ENCODE measurements at places on chromosomes 6 and 20. TPM values are rescaled to one million over a fixed set of nuclear protein-coding genes. Genes with fewer than 3 reads are reported as not detected.

DNA sequence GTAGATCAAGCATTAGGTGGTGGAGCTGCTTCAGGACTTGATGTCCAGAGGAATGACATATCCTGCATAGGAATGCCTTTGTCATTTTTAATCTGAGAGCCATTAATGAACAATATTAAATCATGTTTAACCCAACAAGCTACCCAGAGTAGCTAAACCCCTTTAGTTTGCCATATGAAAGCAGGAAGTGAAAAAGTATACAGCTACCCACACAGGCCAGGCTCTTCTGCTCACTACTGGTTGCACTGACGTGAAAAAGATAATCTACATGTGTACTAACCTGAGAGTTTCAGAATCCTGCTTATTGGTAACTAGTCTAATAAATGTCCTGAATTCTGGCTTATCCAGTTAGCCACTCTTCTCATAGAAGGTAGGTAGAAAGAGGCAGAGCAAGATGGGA lies 19.9 kb downstream of the GLYATL3 start:
- H3K27ac ChIP-seq = no peak overlapping the region
- DNase-seq = no peak

- no peak for DNase-seq
- H3K36me3 ChIP-seq = no peaks in the 10 kb centered on the region
- no peak overlapping the region for H3K27ac ChIP-seq
- H3K4me1 ChIP-seq = no peaks in the 10 kb centered on the region
Measured at GRCh38 chr6:119957195-119957594, 607.6 kb upstream of the MAN1A1 start.

DNA sequence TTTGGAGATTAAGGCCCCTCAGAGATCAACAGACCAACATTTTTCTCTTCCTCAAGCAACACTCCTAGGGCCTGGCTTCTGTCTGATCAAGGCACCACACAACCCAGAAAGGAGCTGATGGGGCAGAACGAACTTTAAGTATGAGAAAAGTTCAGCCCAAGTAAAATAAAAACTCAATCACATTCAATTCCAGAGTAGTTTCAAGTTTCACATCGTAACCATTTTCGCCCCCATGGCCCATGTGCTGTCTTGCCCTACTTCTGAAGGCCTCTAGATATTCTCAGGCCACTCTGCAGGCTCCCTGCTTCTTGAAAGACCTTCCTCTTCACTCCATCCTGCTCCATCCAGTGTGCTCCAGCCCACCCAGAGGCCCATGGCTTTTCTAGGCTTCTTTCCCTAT lies 4.2 kb downstream of the IL17A start:
- H3K27ac ChIP-seq = no peak overlapping the region
- no peak overlapping the region for H3K4me3 ChIP-seq
- no peaks in the 10 kb centered on the region for H3K36me3 ChIP-seq
- no peak for DNase-seq
- 0 out of 2 replicates have a peak, but pooled peaks cover 6% of the 10 kb centered on the region for H3K27me3 ChIP-seq
- H3K4me1 ChIP-seq = no peaks in the 10 kb centered on the region

Gene BPIFB1
- not detected for total RNA-seq

Gene TMEM151B
- not detected for total RNA-seq

DNA sequence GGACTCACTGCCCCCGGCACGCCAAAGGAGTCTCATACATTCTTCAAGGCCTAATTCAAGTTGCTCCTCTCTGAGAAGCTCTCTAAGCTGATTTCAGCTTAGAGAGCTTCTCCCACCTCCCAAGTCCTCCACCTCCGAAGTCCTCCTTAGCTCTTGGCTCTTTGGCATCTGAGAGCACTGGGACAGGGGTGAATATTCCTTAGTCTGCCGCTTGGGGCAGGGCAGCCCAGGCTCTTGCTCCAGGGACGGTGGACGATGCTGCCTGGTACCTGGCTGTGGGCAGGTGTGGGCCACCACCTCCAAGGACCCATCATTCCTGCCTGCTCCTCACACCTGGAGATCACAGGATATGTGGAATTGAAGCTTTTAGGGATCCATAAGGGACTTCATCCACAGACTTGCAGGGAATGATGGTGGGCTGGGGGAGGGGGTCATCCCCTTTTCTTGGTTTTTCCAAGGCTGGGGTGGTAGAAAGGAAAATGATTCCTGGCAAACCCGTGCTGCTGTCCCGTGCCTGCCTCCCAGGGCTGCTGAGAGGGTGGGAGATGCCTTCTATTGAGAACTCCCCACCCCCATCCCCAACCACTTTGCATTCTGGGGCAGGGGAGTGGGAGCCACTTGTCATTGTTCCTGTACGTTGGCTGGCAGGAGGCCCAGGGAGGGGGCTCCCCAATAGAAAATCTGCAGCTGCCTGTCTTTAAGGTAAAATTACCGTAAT lies 57.4 kb downstream of the ARHGAP40 start:
- peaks cover 5% of the 10 kb centered on the region for H3K27me3 ChIP-seq
- no peak for DNase-seq
- H3K27ac ChIP-seq = no peak overlapping the region
- H3K4me3 ChIP-seq = no peak overlapping the region

DNA sequence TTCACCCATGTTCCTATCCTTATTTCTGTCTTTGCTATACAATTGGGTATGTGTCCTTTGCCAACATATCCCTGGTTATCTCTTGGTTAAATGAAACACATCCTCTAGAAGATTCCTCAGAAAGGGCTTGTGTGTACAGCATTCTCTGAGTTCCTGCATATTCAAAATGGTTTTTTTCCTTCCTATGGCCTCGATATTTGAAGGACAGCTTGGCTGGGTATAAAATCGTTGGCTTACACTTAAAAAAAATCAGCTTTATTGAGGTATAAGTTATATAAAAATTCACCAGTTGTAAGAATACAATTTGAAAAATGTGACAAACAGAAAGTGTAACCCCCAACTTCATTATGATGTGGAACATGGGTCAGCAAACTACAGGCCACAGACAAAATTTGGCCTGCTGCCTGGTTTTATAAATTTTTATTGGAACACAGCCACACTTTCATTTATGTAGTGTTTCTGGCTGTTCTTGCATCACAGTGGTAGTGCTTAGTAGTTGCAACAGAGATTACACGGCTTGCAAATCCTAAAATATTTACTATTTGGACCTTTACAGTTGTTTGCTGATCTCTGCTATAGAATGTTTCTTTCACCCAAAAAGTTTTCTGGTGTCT lies 16.7 kb downstream of the PCMT1 start:
- H3K4me3 ChIP-seq = no peak overlapping the region
- peaks cover 3% of the 10 kb centered on the region for H3K4me1 ChIP-seq
- no peaks in the 10 kb centered on the region for H3K27me3 ChIP-seq
- no peak for DNase-seq
- no peak overlapping the region for H3K27ac ChIP-seq

DNA sequence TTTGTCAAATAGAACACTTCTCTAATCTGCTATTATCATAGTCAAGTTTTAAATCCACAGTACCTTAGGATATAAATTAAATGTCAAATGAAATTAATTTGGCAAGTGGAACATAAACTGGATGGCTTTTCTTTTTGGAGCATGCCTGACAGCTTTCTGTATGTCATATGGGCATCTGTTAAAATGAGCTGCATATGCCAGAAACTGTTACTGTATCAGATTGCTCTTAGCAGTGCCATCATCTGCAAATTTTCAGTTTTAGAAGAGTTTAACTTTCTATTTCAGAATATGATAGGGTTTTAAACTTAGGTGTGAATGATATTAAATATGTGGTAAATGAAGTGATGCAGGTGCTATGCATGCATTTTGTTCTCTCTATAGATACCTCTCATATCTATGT lies 3.4 kb upstream of the EEF1E1 start:
- no peak overlapping the region for H3K4me3 ChIP-seq
- no peak overlapping the region for H3K27ac ChIP-seq
- H3K4me1 ChIP-seq = peaks cover 20% of the 10 kb centered on the region
- no peaks in the 10 kb centered on the region for H3K27me3 ChIP-seq
- DNase-seq = no peak

DNA sequence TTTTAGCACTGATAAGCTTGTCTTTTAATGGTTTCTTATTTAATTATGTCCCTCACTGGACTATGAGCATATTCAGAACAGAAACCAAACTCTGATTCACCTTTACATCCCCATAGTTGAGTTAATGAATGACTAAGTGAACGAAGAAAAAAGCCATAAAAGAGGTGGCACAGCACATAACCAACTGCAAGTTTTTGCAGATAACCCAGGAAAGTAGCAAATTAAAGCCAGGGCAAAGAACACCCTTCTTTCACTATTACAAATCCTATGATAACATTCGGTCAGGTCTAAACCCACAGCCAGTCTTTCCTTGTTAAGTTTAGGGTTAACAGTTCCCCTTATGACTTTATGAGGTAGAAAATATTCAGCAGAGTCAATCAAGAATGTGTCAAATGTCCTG lies 102.7 kb downstream of the RIN2 start:
- H3K27ac ChIP-seq = no peak overlapping the region
- no peak for DNase-seq
- H3K4me1 ChIP-seq = peaks cover 17% of the 10 kb centered on the region
- H3K27me3 ChIP-seq = no peaks in the 10 kb centered on the region
- no peak overlapping the region for H3K4me3 ChIP-seq

Gene SMPDL3A
- total RNA-seq = 2.1 TPM

Gene SLC22A7
- not detected for total RNA-seq

DNA sequence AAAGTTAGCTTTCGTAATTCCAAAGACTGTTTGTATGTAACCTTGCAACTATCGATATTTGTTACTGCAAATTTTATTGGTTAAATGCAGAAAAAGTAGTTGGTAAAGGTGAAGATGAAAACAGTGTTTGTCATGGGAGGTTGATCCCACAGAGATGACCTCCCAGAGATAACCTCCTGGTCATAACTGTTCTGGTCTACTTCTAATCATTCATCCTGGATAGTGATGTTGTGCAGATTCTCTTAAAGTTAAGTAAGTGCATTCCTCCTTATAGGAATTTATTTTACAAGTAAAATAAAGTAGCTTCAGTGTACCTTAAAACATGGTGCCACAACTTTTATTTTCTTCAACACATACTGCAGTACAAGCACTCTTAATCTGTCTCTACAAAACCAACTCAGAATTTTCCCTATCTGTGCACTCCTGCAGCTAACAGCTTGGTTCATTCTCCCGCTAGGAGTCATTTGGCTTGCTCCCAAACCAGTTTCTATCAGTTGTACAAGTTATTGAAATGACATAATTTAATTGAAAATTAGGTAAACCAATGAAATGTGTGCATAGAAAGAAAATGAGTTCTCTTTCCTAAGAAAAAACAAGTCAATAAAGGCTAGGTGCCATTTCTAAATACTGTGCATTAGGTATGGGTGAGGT lies 19.2 kb downstream of the METTL24 start:
- H3K4me3 ChIP-seq = no peak overlapping the region
- DNase-seq = no peak
- H3K36me3 ChIP-seq = no peaks in the 10 kb centered on the region
- H3K27ac ChIP-seq = no peak overlapping the region

Gene TRIM31
- not detected for total RNA-seq

GRCh38 chr6:140833408-140833807 lies 1299.3 kb upstream of the GJE1 start:
- no peaks in the 10 kb centered on the region for H3K27me3 ChIP-seq
- no peak overlapping the region for H3K27ac ChIP-seq
- H3K4me3 ChIP-seq = no peak overlapping the region
- H3K36me3 ChIP-seq = 0 out of 2 replicates have a peak, but pooled peaks cover 2% of the 10 kb centered on the region
- DNase-seq = no peak

DNA sequence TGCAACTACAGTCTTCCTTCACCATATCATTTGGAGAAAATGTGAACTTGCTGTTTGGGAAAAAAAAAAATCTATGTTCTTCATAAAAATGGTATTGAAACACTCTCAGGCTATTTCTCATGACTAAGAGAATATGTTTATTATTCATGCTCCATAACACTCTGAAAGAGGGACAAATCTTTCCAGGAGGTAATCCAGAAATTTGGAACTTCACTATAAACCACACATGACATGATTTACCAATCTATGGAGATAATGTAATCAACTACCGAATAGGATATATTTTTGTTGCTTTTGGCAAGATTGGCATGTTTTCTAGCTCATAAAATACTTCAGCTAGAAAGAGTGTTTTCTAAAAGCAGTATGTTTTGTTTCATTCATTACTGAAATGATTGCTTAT lies 56.3 kb downstream of the THEMIS start:
- no peaks in the 10 kb centered on the region for H3K27me3 ChIP-seq
- DNase-seq = no peak
- no peaks in the 10 kb centered on the region for H3K36me3 ChIP-seq
- no peak overlapping the region for H3K4me3 ChIP-seq
- H3K4me1 ChIP-seq = no peaks in the 10 kb centered on the region

DNA sequence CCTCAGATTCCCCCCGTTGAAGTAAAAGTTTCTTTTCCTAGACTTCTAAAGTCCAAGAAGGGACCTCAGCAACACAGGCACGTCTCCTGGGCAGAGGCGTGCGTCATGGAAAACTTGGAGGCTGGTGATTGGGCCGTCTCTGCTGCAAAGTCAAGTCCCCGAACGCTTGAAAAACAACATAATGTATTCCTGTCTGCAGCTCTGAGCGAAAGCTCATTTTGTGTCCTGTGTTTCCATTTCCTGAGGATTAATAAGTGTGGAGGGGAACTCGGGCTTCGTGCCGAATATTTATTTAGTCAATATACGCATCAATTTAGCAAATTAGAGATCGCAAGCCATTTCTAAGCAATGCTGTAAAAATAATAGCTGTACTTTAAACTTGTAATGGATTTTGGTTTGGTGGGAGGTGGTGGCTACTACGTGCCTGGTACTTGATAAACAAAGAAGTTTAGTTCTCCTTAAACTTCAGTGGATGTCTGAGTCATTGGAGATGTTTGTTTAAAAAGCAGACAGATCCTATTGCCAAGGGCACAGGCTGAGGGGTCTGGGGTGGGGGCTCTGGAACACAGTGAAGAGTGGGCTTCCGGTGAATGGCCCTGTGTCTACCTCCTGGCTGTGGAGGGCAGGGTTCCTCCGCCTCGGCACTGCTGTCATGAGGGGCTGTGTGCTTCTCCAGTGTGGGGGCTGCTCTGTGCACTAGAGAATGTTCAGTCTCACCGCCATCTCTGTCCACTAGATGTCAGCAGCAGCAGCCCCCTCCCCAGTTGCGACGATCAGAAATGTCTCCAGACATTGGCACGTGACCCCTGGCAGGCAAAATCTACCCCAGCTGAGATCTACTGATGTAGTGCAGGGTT lies 21.8 kb downstream of the PCK1 start:
- H3K27me3 ChIP-seq = peaks cover 9% of the 10 kb centered on the region
- no peak for DNase-seq
- H3K36me3 ChIP-seq = no peaks in the 10 kb centered on the region
- H3K27ac ChIP-seq = no peak overlapping the region
- peaks cover 15% of the 10 kb centered on the region for H3K4me1 ChIP-seq

GRCh38 chr20:63147532-63147931 lies 68.4 kb downstream of the YTHDF1 start:
- no peak overlapping the region for H3K4me3 ChIP-seq
- peaks cover 37% of the 10 kb centered on the region for H3K27me3 ChIP-seq
- no peak overlapping the region for H3K27ac ChIP-seq
- no peak for DNase-seq
- H3K4me1 ChIP-seq = no peaks in the 10 kb centered on the region

Gene MMP24
- total RNA-seq = 0.50 TPM

- peaks cover 18% of the 10 kb centered on the region for H3K36me3 ChIP-seq
- no peaks in the 10 kb centered on the region for H3K27me3 ChIP-seq
- no peak overlapping the region for H3K27ac ChIP-seq
- DNase-seq = no peak
Measured at GRCh38 chr20:35854713-35855348, 83.0 kb downstream of the PHF20 start.
